Right forelimb (tissue), 1 donor: ENCODE measurements at places on chromosomes 3 and 15.

DNA sequence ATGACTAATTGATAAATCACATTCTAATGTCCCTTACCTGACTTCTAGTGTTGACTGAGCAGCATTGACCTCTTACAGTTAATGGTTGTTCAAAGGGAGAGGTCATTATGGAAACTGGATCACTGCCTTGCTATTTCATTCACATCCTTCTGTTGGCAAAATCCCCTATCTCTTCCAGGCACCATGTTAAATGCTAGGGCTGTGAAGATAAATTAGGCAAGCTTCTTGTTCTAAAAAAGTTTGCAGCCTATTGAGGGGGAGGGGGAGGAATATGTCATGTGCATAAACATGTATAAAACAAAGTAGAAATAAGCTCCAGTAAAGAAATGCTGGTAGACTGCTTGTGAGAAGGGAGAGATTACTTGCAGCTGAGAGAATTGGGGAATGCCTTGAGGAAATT is 84.8 kb upstream of the MLF1 start:
- no peak for DNase-seq

DNA sequence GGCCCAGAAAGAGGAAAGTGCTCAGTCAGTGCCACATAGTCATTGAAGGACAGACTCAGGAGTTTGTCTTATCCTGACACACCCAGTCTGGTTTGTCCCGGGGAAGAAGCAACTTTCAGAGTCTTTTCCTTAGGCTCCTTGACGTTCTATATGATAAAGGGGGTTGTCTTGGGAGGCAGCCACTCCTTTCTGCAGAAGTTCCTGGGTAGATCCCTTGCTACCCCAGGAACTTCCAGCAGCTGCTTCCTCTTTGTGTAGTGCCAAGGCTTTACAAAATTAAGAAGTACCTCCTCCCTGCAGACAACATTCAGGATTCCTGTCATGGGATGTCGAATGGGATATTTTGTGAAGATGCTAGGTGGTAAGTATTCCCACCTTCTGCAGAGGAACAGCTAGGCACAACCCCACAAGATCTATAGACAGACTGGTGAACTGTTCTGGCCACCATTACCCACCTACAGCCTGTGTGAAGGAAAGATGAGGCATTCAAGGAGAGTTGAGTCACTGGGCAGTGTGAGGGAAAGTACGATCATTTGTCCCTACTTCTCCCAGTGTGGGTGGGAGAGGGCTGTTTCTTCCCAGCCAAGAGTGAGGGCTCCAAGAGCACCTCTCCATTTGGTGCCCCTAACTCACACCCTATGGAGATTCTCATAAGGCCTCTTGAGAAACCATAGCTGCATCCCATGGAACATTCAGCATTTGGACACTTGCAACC is 11.3 kb downstream of the TMEM266 start:
- DNase-seq = no peak

DNA sequence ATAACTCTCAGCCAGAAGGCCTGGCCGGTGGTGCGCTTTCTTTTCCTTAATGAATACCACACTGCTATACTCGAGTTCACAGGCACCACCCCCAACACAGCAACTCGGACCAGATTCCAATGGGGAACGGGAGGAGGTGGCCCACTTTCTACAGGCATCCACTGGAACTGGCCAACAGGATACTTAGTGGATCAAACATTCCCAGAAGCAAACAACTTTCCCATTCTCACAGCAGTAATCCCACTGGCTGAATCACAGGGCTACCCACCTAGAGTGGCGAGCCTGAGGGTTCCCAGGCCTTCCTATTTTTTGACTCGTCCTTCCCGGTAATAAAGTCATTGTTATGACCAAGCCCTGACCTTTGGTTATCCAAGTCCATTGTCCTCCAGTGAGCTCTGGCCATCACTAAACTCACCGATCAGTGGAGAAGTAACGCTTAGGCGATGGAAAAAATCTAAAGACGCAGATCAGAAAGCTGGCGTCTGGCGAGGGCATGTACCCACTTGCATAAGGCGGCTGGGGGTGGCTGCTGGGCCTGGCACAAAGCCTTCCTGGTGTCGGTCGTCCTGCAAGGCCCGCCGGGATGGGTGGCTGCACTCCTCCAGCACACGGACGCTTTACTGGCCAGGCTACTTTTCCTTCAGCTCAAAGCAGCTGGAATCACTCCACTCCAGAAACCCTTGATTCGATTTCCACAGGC is 1.2 kb downstream of the EOGT start:
- DNase-seq = peak; percentile 64

DNA sequence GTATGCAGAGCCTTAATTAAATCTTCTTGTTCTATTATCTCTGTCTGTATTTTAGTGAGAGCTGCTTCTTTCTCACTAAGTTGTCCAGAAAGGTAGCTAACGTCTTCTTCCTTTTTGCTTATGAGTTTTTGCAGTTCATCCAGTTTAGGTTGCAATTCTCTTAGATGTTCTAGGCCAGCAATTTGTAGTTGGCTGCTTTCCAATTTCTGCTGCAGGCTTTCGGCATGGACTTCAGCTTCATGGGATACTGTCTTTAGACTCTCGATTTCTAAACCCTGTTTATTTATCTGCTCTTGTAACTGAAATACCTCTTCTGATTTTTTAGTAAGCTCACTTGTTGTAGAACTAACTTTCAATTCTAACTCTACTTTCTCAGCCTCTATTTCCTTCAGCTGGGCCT is 35.5 kb upstream of the HCLS1 start:
- no peak for DNase-seq

DNA sequence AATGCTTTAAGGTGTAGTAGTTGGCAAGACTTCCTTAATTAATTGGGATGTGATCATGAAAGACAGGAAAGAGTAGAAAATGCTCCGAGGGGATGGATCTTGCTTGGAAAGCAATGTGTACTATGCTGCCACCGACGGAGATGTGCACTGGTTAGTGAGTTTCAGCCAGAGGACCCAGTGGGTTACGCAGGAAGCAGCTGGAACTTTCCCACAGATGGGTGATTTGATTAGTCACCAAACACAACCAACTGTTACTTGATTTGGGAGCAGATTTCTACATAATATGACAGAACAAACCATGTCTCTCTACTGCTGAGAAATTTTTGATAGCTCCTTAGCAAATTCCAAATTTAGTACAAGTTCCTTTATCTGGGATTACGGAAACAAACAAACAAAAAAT is 245.4 kb upstream of the MCTP2 start:
- no peak for DNase-seq

- DNase-seq = peak; percentile 83
Observed at GRCh38 chr3:193905541-193906396, 230.2 kb upstream of the HES1 start.

- DNase-seq = no peak
Observed at GRCh38 chr15:75416584-75416983, 34.9 kb downstream of the SIN3A start.

DNA sequence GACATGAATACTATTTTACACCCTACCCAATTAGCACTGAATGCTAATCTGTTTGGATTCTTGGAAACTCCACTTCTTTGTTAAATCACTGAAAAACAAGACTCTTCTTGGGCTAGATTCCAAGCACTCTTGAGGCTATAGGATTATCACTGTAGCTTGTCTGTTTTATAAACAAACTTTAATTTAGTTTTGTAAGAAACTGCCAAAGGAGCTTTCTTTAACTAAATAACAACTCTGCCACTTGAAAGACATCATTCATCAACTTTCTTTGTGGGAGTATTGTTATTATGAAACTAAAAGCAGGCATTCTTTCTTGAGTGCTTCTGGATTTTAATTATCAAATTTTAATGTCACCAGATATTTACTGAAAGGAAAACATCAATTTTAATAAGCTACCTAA is 24.1 kb downstream of the CBLB start:
- no peak for DNase-seq

DNA sequence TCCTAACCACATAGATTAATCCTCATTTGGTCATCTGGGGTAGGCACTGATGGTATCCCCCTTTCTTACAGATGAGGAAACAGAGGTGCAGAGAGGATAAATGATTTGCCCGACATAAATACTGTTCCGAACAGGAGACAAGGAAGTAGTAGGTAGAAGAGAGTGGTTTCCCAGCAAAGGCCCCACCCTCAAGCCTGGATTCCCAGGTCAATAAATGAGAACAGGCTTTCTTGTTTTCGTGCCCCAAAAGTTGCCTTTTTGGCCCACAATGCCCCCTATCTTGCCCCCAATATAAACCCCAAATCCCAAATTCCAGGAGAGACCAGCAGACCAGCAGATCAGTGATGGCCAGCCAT is 125.5 kb upstream of the PRR20G start:
- no peak for DNase-seq

- peak; percentile 67 for DNase-seq
Observed at GRCh38 chr15:60006203-60006862, 2.2 kb downstream of the FOXB1 start.

DNA sequence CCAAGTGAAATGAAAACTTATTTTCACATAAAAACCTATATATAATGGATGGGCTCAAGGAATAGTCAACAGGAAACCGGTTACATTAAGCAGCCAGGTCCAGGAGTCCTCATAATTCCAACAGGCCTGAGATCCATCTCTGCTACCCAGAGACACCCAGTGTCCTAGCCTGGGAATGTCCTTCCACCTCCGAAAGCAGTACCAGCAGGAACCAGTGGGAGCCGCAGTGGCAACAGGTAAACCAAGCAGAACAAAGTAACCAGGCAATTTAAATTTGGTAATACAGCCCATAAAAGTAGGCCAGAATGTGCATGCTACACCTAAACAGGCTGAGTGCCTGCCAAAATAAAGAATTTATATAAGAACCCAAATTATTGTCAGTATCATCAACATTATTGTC is 195.6 kb downstream of the ZBBX start:
- DNase-seq = no peak

GRCh38 chr3:16687221-16687620 is 82.0 kb upstream of the DAZL start:
- DNase-seq = no peak

GRCh38 chr15:52392008-52392687 is 96.5 kb upstream of the MYO5C start:
- DNase-seq = no peak

DNA sequence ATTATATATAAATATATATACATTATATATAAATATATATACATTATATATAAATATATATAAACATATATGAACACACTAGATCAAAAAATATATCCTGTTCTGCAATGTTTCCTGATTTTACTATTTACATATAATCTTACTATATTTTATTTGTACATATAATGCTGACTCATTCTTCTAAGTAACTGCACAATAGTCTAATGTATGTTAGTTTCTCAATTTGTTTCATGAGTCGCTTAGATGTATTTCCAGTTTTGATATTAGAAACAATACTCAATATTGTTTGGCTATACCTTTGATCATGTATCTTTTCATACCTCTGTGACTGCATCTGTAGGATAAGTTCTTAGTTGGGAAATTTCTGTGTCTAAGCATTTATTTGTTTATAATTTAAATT is 669.9 kb upstream of the CCDC54 start:
- no peak for DNase-seq

GRCh38 chr3:46485779-46486175 is 12.0 kb upstream of the RTP3 start:
- no peak for DNase-seq

- DNase-seq = no peak
Observed at GRCh38 chr15:74209560-74209958, 7.0 kb upstream of the STRA6 start.

DNA sequence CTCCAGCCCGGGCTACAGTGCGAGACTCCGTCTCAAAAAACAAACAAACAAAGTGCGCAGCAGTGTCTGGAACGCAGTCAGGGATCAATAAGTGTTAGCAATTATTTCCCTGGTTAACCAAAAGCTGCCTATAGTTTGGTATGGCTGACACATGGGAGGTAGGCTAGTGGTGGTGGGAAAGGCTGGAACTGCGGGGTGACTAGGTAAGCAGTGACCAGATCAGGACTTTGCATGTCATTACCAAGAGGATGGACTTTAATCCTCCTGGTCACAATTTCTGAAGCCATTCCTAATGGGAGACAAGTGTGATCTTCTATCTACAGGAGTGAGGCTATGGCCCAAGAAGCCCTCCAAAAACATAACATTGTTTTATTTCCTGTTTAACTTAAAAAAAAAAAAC is 47.8 kb downstream of the SLC30A4 start:
- DNase-seq = no peak

DNA sequence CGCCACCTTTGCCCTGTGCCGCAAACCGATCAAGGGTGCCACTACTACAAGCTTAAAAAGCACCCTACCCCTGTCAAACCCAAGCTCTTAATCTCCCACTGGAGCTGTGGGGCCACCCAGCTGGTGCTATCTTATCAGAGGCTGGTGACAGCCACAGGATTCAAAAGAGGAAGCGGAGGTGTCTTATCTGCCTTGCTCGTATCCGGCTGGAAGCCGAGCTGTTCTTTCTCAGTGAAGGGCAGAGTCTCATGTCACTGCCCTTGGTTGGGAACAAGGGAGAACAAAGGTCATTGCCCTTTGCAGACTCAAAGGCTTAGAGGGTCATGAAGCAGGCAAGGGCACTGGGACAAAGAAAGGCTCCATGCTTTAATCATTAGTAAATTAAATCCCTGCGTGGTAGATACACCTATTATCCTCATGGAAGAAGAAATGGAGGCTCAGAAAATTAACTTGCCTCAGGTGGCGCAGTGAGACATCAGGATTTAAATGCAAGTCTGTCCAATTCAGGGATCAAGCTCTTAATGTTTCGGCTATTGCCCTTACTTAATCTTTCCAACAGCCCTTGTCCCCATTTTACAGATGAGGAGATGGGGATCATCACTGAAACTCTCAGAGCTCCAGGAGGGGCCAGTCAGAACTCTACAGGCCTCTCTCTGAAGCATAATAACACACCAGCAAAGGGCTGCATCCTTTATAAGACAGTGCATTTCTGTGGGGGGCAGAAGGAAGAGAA is 360.0 kb upstream of the PROK2 start:
- no peak for DNase-seq

GRCh38 chr15:73328149-73328820 is 40.5 kb downstream of the HCN4 start:
- DNase-seq = no peak

DNA sequence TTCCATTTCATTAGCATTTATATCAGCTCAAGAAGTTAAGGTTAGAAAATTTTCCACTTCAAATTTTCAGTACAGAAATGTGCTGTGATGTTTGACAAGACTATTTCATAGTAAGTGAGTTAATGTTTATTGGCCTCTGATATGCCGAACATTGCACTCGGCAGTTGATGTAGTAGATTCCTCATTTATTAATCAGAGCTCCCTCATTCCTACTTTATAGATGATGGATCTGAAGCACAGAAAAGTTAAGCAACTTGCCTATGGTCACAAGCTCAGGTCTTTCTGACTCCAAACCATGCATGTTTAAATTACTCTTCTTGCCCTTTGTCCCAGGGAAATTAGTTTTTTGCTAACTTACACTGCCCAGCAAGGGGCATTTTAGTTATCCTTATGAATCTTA is 92.0 kb downstream of the ATG7 start:
- no peak for DNase-seq

DNA sequence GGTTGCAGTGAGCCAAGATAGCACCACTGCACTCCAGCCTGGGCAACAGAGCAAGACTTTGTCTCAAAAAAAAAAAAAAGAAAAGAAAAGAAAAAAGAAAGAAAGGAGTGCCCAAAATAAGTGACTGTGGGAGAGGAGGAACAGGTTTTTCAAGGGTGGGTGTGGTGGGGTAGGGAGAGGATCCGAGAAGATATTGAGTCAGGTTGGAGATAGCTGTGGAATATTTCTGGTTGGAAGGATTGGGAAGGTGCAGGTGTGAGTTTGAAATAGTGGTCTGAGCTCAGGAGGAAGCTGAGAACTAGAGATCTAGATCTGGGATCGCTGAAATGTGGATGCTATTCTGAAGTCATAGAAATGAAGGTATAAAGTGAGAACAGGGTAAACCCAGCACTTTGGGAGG is 7.8 kb downstream of the SCAMP2 start:
- DNase-seq = no peak

GRCh38 chr3:187264021-187264420 is 27.5 kb downstream of the MASP1 start:
- no peak for DNase-seq
